ENCODE measurements at places on chromosomes 6 and 20. TPM values are rescaled to one million over a fixed set of nuclear protein-coding genes. Genes with fewer than 3 reads are reported as not detected.

GRCh38 chr6:17527076-17527475, 73.0 kb upstream of the FAM8A1 start:
- DNase-seq: no peak

DNA sequence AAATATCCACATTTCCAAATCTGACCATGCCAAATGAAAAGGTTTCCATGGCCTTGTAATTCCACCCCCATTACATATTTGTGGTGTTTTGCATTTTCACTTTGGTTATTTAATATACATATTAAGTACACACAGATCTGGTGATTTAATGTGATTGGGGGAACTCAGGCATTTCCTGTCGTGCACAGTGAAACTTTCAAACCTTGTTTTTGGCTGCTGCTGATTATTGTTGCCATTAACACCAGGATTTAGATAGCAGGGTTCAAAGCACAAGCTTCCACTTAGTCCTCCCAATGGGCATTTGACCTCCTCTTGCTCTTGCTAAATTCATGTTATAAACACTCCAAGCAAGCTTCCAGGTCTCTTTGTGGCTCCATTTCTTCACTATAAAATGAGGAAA, 166.5 kb downstream of the SOBP start:
- no peak for DNase-seq

DNA sequence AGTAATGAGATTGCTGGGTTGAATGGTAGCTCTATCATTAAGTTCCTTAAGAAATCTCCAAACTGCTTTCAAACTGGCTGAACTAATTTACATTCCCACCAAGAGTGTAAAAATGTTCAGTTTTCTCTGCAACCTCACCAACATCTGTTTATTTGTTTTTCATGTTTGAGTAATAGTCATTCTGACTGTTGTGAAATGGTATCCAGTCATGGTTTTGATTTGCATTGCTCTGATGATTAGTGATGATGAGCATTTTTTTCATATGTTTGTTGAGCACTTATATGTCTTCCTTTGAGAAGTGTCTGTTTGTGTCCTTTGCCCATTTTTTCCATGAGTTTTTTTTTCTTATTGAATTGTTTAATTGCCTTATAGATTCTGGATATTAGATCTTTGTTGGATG, 24.9 kb downstream of the DEFB125 start:
- no peak for DNase-seq

- DNase-seq: no peak
Measured at GRCh38 chr20:38836991-38837390, 31.5 kb downstream of the PPP1R16B start.

DNA sequence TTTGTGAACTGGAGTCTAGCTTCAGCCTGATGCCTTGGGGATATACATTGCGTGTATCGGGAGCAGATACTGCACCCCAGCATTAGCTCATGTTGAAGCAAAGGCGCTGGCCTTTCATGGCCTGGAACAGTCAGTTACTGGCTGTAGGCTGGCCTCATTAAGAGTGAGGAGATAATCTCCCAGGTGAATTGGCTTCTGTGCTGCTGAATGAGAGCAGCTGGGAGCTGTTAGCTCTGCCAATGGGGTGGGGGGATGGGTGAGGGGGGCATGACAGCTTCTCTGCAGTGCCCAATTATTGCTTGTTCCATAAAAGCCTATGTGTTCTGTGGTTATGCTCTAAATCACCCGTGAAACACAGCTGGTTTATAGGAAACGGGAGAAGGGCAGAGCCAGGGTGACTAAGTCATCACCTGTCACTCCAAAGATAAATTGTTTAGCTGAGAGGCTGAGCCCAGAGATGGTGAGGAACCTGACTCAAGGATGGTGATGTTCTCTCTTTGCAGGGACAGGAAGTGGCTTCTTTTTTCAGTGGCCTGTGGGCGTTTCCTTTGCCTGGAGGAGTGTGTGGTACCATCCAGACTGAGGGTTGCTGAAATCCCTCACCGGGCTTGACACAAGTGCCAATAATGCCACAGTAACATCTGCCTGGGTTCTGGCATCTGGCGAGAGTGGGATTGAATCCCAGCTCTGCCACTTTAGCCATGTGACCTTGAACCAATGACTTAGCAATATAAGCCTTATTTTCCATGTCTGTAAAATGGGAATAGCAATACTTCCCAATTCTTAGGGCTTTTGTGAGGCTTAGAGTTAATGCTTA, 170.8 kb downstream of the BCAS1 start:
- no peak for DNase-seq

- DNase-seq: no peak
Measured at GRCh38 chr6:12544821-12545565, 171.6 kb upstream of the PHACTR1 start.

DNA sequence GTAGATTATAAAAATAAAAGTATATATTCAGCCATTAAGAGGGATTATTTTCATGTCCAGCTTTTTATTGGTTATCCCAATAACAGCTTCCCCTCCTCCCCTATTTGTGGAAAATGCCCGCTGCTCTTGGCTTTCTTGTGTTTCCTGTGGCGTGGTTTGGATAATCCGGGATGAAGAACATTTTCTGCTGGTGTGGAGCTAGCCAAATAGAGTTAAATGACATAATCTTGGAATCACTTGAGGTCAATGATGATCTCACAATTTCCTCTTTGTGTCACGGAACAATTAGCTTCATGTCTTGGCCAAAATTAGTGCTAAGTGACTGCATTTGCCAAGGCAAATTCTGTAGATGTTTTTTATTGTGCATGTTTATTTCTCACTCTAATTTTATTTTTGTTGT, 394.0 kb downstream of the LAMA2 start:
- no peak for DNase-seq

DNA sequence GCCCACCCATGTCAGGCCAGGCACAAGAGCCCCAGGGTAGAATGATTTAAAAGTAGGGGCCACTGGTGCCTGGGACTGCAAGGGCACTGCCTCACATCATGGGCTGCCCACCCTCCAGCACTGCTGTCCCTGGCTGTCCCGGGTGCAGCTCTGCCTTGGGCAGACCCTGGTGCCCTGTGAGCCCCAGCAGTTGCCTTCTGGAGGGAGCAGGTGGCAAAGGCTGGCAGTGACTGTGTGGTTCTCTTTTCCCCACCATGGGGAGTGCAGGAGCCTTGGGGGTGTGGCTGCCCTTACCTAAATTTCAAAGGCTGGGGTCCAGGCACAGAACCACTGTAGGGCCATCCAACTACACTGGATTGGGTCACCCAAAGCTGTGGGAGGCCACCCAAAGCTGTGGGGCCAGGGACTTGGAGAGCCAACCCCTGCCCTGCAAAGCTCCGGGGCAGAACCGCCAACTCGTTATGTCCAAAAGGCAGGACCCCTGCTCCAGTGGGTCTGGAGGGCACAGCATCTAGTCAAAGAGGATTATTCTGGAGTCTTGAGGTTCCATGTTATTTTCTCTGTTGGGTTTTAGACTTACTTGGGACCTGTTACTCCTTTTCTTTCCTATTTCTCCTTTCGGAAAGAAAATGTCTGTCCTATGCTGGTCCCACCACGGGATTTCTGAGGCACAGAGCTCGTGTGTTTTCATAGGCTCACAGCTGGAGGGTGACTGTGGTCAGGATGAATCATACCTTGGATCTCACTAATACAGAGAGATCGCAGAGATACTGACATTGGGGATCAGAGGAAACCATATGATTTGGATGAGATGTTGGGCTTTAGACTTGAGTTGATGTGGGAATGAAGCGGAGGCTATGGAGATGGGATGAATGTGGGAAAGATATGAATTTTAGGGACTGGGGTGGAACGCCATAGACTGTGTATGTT, 65.3 kb downstream of the RAMACL start:
- DNase-seq: no peak

DNA sequence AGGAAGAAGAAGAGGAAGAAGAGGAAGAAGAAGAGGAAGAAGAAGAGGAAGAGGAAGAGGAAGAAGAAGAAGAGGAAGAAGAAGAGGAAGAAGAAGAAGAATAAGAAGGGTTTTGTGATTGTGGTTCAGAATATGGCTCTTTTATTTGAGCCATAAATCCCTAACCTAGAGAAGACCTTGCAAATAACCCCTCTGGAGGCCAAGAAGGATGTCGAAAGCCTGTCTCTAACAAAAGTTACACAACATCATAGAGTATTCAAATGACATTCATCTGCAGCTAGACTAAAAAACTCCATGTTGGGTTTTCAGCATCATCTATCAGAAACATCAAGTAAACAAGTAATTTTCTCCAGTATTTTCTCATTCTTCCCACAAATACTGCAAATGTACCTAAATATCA, 100.9 kb downstream of the RNASET2 start:
- DNase-seq: no peak

DNA sequence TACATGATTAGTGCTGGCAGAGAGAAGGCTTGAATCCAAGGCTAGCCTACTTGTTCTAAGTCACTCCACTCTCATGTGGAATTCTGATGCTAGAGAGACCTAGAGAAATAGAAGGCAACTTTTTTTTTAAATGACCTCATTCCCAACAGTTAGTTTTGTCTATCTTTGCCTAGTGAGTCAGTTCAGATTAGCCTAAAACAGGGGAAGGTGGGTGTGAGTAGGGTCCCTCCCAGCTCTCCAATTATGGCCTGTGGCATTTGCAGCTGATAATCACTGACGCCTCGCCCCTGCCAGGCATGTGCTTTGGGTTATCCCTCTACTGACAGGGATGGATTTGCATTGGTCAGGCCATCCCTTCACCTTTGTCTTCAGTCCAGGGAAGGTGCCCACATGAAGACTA, 13.6 kb downstream of the TXLNB start:
- no peak for DNase-seq

KCNQ5 gene
- 28.2 TPM for total RNA-seq

DLL1 gene
- 0.96 TPM for total RNA-seq

NSFL1C gene
- 40.9 TPM for total RNA-seq

GPR63 gene
- 14.2 TPM for total RNA-seq

CLDN20 gene
- total RNA-seq: 2.2 TPM

MROH8 gene
- 2.4 TPM for total RNA-seq

NOX3 gene
- not detected for total RNA-seq

All from umbilical cord (tissue), 2 donors.